ENCODE measurements at places on chromosomes 11 and 22.

DNA sequence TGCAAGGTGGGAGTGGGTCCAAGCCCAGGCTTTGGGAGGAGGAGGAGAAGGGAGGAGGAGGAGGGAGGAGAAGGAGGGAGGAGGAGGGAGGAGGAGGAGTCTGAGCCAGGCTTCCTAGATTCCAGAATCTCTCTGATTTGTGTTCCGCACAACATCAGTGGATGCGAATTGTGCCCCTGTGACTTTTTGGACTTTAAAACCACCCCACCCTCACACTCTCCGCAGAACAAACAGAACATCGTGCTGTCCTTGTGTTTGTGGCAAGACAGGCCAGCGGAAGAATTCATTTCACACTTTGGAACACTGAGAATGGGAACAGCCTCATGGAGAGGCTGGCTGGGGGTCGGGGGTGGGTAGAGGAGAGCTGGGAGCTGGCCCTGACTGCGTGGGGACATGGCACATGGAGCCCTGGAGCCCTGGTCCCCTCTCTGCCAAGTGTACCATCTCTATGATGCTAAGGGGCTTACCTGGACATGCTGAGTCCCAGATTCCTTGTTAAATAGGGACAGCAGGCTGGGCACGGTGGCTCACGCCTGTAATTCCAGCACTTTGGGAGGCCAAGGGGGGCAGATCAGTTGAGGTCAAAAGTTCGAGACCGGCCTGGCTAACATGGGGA is 16.4 kb upstream of the SHANK2 start:
- no peak for DNase-seq

DNA sequence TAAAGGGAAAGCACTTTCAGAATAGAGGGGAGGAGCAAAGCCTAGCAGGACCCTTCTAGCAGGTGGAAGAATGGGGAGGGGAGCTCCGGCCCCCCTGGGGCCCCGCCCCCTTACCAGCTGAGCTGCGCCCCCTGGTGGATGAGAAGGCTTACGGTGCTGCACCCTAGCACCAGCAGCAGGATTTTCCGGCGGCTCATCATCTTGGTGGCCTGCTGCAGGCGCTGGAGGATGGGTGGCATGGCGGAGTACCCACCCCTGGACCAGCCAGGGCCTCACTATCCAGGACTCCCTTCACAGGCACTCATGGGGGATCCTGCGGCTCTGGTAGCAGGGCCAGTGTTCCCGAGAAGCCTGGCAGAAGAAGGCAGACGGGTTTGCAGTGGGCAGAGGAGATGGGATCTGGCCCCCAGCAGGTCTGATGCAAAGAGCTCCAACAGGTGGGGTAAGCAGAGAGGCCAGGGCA is 3.8 kb downstream of the GAL3ST3 start:
- DNase-seq, result peak; percentile 84

DNA sequence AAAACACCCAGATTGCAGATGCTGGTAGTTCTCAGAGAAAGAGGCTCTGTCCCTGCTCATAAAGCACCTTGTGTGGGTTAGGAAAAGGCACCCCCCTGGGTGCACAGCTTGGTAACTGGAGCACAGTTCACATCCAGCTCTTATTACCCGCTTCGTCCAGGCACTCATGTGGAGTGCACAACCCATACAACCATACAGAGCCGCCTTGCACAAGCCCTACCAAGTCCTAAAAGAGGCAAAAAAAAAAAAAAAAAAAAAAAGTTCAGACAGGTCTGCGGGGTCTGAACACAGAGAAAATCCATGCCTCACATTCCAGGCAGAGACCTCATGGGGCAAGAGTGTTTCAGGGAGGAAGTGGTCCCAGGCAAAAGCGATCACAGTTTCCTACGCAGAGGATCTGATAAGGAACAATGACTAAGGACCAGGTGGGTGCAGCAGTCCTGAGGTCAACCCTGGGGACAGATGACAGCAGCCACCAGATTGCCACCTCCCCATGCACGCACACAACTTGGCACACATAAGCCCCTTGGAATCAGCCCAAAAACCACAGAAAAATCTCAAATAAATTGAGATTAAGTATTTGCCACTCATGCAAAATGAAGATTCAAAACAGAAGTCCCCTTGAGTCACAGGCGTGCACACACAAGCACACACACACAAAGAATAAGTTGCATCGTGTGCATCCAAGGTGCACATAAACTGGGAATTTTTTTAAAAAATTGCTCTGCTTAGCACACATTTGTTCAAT is 12.3 kb downstream of the MB start:
- DNase-seq, result no peak

DNA sequence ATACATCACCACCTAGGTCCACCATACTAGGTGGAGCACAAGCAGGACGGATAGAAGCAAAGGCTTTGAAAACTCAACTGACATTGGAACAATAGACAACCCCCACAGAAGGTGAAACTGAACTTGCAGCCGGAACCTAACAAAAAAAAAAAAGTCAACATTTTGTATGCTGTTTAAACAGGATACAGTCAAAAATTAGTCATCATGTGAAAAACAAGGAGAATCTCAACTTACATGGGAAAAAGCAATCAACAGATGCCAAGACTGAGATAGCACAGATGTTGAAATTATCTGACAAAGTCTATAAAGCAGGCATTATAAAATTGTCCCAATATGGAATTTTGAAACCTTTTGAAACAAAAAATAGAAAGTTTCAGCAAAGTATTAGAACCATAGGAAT is 123.8 kb downstream of the RAB38 start:
- DNase-seq, result no peak

- DNase-seq, result no peak
Measured at GRCh38 chr11:77270921-77271320, 30.6 kb downstream of the GDPD4 start.

DNA sequence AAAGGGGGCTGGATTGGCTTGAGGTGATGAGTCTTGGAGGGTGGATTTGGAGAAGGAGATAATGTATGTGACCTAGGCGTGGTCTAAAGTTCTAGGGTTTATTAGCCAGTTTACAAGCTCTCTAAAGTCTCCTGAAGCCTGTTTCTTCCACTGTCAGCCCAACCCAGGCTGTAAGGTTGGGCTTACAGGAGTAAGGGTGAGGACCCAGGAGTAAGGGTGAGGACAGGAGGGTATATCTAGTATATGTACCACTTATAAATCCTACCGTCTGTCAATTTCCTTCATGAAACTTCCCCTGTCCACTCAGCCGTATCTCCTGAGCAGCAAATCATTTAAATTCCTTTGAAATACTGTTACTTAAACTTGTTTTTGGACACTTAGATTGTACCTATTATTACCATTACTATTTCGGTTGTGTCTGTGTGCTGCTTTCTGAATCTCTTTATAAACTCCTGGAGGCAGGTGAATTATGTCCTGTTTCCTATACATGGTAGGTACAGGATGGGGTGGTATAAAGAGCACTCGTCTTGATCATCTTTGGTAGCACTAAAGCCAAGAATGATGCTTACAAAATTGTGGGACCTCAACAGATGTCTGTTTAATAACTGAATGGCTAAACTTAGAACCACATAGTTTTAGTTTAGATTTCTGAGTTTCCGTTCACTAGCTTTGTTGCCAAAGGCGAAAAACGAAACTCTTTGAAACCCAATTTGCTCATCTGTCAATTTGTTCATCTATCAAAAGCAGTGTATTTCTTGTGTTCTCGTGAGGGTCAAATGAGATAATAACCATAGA is 192.0 kb downstream of the GRIK4 start:
- no peak for DNase-seq

Data from activated T-cell treated with anti-CD3 and anti-CD28 coated beads, Interleukin-2, amount 50 U/mL, for 1 hour (primary cell).